ENCODE measurements at places on chromosomes 6 and 20.
A peak's percentile ranks its signal among the peaks of the same experiment; 100 is the strongest.

DNA sequence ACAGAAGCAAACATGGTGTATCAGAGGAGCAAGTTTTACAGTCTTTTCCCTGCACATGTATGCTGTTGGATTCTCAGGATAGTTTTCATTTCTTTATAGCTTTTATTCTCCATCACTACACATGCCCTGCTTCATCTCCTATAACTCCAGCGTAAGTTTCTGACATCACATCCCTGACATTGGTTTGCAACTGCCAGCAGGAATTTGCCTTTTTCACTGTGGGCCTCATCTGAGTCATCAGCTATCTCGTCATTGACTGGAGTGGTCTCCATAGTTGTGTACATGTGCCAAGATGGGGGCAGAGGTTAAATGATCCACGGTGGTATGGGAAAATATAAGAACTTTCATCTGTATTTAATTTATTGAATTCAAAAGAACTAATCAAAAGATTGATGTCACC lies 96.7 kb downstream of the SLX4IP start:
- no peak for DNase-seq

GRCh38 chr6:2517401-2517800 lies 233.3 kb downstream of the MYLK4 start:
- no peak for DNase-seq

- DNase-seq = no peak
Observed at GRCh38 chr6:16135066-16135465, 6.2 kb downstream of the MYLIP start.

GRCh38 chr6:27672113-27672799 lies 199.4 kb upstream of the ZNF184 start:
- peak; percentile 43 for DNase-seq

DNA sequence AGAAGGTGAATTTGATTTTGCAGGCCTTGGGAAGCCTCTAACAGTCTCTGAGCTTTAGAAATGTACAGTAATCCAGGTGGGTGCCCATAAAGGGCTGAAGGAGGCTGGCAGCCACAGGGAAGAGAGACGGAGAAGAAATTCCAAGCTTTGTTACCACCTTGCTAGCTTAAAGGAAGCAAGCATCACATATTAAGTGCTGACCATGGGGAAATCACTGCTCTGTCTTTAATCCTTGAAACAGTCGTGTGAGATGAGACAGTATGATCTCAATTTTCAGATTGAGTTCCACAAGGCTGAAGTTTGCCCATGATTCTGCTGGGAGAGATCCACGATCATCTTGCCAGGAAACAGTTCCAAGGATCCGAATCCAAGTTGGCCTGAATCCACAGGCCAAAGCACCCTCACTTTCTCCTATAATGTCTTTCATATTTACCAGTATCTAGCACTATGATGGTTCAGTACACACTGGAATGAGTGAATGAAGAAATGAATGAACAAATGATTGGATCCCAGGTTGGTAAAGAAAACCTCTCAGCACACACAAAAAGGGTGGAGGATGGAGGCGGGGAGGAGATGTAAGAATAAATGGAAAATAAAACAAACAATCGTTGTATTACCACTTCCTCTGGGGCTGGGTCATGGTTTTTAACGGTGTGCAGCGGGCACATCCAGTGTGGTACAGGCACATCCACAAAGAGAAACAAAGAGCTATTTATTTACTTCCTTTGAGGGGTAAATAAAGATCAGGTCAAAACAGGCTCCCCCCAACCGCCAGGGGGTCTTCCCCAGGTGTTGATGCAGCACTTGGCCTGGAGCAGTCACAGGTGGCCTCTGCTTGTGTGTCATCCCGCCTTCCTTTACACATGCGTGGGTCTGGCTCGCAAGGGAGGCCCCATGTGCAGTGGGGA lies 28.2 kb upstream of the TAF8 start:
- peak; percentile 85 for DNase-seq

- no peak for DNase-seq
Observed at GRCh38 chr20:46458866-46459750, 52.7 kb upstream of the ELMO2 start.

GRCh38 chr6:149366267-149366921 lies 33.7 kb upstream of the SUMO4 start:
- DNase-seq = no peak

DNA sequence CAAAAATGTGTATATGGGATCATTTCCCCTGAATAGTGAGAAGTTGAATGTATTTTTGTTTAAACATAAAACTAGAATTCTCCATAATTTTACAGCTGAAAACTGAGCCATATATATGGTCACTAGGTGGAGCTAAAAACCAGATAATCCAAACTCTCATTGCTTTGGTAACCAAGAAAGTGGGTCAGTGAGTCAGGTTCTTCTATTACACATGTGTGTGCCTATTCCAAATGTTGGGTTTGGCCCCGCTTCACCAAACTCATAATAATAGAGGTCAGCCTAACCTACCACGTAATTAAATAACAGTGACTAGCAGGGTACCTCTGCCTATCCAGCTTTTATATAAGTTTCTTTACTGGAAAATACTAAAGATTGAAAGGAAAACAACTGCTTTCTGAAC lies 19.3 kb upstream of the RNGTT start:
- DNase-seq = no peak

- no peak for DNase-seq
Observed at GRCh38 chr6:87181903-87182302, 26.5 kb downstream of the ZNF292 start.

GRCh38 chr6:131741688-131742393 lies 31.0 kb upstream of the CTAGE9 start:
- DNase-seq = no peak

Data from activated naive CD4-positive, alpha-beta T cell treated with anti-CD3 and anti-CD28 coated beads, Interleukin-2, amount 10 ng/mL, durations not matched to agents 7 days and 5 days (primary cell).